ENCODE measurements at places on chromosomes 6 and 20. TPM values are rescaled to one million over a fixed set of nuclear protein-coding genes. Genes with fewer than 3 reads are reported as not detected.

Gene MDN1
- 9.6 TPM for total RNA-seq

Gene ENPP4
- total RNA-seq = 0.29 TPM

Gene FERMT1
- 15.8 TPM for total RNA-seq

Gene KCNK16
- total RNA-seq = not detected

Gene POM121L2
- total RNA-seq = not detected

Gene TMEM244
- not detected for total RNA-seq

Gene TPD52L1
- total RNA-seq = 52.0 TPM
